ENCODE measurements at places on chromosomes 3 and 15. TPM values are rescaled to one million over a fixed set of nuclear protein-coding genes. Genes with fewer than 3 reads are reported as not detected.
A peak's percentile ranks its signal among the peaks of the same experiment; 100 is the strongest.

CP gene
- 1.1 TPM for total RNA-seq

SAMMSON gene
- total RNA-seq, result 0.04 TPM

GHRL gene
- total RNA-seq, result 0.40 TPM

GOLGA6B gene
- not detected for total RNA-seq

LIPC gene
- 0.44 TPM for total RNA-seq

DNA sequence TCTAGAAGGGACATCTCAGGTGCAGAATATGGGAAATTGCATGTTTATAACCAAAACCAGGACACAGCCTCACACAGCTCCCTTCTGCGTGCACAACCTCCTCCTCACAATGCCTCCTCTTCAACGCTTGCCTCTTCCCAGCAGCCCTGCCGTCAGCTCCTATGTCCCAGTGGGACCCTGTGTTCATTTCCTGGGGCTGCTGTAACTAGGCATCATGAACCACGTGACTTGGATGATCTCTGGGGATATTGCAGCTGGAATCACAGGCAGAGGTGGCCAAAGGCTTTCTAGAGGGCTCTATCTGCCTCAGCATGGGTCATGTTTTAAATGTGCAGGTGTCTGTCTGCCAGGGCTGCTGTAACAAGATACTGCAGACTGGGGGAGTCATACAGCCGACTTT, 375.3 kb downstream of the OCA2 start:
- H3K36me3 ChIP-seq, result no peaks in the 10 kb centered on the region
- peak; percentile 53 for DNase-seq
- peaks cover 2% of the 10 kb centered on the region for H3K27me3 ChIP-seq
- peaks cover 23% of the 10 kb centered on the region for H3K4me1 ChIP-seq

DNA sequence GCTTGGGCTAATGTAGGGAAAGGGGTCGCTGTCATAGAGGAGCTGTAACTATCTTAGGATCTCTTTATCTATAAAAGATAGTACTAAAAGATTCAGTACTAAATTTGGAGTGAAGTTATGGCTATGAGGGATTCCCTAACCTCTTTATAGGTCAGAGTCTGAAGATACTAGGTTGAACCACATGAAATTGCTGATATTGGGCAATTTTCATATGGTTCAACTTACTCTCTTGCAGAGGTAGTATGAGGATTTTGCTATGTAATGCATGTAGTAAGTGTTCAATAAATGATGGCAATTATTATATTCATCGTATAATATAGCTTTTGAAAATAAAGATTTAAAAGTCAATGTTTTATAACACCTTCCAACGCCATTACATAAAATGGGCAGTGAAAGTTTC, 1.9 kb upstream of the TFDP2 start:
- no peak for DNase-seq
- H3K4me1 ChIP-seq, result peaks cover 6% of the 10 kb centered on the region
- H3K27ac ChIP-seq, result no peak overlapping the region
- H3K36me3 ChIP-seq, result no peaks in the 10 kb centered on the region
- no peak overlapping the region for H3K4me3 ChIP-seq
- no peaks in the 10 kb centered on the region for H3K27me3 ChIP-seq

DNA sequence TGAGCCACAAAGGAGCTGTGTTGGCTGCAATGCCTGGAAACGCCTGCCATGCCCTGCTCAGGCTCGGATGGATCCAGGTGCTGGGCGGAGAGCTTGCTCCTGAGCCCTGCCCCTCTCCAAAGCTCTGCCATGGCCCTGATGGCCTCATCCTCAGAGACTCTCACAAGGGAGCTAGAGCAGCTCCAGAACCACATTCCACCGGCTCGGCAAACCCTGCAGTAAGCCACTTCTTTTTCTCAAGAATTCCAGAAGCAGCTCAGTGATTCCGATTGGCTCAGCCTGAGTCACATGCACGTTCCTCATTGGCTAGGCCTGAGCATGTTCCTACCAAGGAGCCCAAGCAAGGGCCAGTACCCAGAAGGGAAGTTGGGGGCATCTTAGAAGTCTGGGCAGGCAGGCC, 24.8 kb downstream of the TPRA1 start:
- peaks cover 3% of the 10 kb centered on the region for H3K27me3 ChIP-seq
- H3K27ac ChIP-seq, result no peak overlapping the region
- no peaks in the 10 kb centered on the region for H3K4me1 ChIP-seq
- H3K4me3 ChIP-seq, result no peak overlapping the region
- no peak for DNase-seq

GRCh38 chr15:40439960-40440742, 602 bp upstream of the BAHD1 start:
- H3K27ac ChIP-seq, result no peak overlapping the region
- H3K36me3 ChIP-seq, result no peaks in the 10 kb centered on the region

GRCh38 chr3:171824116-171824515, 13.8 kb upstream of the PLD1 start:
- DNase-seq, result peak; percentile 62
- no peak overlapping the region for H3K4me3 ChIP-seq
- H3K4me1 ChIP-seq, result peaks cover 16% of the 10 kb centered on the region
- H3K36me3 ChIP-seq, result no peaks in the 10 kb centered on the region
- no peak overlapping the region for H3K27ac ChIP-seq

DNA sequence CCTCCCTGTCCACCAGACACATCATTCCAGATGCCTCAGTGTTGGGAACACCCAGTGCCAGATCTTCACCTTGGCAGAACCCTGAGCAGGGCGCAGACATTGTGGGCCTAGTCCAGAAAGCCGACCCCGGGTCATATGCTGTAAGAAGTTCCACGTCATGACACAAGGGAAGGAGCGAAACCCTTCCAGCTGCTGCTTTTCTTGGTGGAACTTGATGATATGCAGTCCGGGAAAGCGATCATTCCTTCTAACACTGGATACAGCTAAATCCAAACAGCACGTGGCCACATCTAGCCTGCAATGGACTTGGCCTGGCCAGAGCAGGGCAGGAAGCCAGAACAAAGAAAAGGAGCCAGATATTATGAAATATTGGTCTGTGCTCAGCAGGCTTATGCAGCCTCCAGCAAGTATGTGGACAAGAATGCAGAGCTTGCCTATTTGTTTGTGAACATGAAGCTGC, 22.0 kb downstream of the GASK1A start:
- no peaks in the 10 kb centered on the region for H3K27me3 ChIP-seq
- peak; percentile 99 for DNase-seq
- H3K36me3 ChIP-seq, result peaks cover 2% of the 10 kb centered on the region
- H3K27ac ChIP-seq, result peak overlapping the region; percentile 90
- peaks cover 42% of the 10 kb centered on the region for H3K4me1 ChIP-seq
- no peak overlapping the region for H3K4me3 ChIP-seq

- H3K36me3 ChIP-seq, result peaks cover 15% of the 10 kb centered on the region
- no peak overlapping the region for H3K4me3 ChIP-seq
- no peak overlapping the region for H3K27ac ChIP-seq
Observed at GRCh38 chr3:97895216-97895615, 73.4 kb downstream of the CRYBG3 start.

GRCh38 chr15:98728082-98728810, 79.9 kb downstream of the IGF1R start:
- H3K27me3 ChIP-seq, result no peaks in the 10 kb centered on the region
- H3K4me1 ChIP-seq, result peaks cover 35% of the 10 kb centered on the region
- H3K27ac ChIP-seq, result peak overlapping the region; percentile 84
- no peak overlapping the region for H3K4me3 ChIP-seq
- H3K36me3 ChIP-seq, result no peaks in the 10 kb centered on the region
- no peak for DNase-seq

- no peaks in the 10 kb centered on the region for H3K36me3 ChIP-seq
- H3K27me3 ChIP-seq, result peaks cover 3% of the 10 kb centered on the region
- peak overlapping the region; percentile 56 for H3K4me3 ChIP-seq
- peak; percentile 81 for DNase-seq
- H3K4me1 ChIP-seq, result peaks cover 10% of the 10 kb centered on the region
Observed at GRCh38 chr3:197002701-197003454, 26.7 kb downstream of the MELTF start.

- no peak overlapping the region for H3K4me3 ChIP-seq
- H3K27ac ChIP-seq, result no peak overlapping the region
- H3K27me3 ChIP-seq, result no peaks in the 10 kb centered on the region
- H3K36me3 ChIP-seq, result no peaks in the 10 kb centered on the region
- H3K4me1 ChIP-seq, result peaks cover 11% of the 10 kb centered on the region
Observed at GRCh38 chr3:133542871-133543270, 30.6 kb upstream of the CDV3 start.
